Spleen (tissue), 13 donors: ENCODE measurements at places on chromosomes 4 and X. TPM values are rescaled to one million over a fixed set of nuclear protein-coding genes. Genes with fewer than 3 reads are reported as not detected.

DNA sequence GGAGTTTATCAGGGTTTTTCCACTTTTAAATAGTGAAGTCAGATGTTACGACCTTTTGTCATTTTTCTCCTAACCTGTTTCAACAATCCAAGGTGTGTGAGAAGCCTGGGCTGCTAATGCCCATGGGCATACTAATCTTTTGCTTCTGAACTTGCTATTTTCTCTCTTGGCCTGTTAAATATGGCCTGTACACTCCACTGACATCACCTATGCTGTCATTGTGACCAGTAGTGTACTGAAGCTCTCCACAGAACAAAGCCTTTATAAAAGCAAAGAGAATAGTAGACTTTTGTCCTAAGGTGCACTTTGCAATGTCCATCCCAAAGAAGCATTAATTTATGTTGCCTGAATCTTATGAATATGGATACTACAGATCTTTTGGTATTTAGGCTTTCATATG lies 1490.5 kb downstream of the STIM2 start:
- no peak for DNase-seq

DNA sequence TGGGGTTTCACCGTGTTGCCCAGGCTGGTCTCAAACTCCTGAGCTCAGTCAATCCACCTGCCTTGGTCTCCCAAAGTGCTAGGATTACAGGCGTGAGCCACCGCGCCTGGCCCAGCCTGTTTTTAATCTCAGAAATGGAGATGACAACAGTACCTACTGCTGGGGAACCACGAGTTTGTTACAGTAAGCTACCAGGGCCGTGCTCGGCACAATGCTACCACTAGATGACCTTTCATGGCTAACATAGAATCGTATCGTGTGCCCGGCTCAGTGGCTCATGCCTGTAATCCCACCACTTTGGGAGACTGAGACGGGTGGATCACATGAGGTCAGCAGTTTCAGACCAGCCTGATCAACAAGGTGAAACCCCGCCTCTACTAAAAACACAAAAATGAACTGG lies 90.8 kb upstream of the SLC34A2 start:
- DNase-seq, result no peak

DNA sequence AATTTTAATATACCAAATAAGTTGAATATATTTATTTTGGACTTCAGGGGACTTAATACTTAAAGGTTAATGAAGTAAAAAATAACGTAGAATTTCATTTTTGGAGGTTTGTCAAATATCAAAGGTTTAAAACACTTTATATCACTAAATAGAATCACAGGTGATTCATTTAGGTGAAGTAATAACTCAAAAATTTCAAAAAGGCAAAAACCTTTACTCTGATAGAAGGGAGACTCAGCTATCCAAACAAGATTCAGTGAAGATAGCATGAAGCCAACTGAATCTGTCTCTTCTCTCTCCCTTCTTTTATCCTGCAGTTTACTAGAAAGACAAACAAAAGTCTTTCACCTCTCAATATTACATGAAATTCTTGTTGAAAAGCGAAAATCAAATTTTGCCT lies 110.2 kb upstream of the CYSLTR1 start:
- DNase-seq, result no peak

GRCh38 chr4:145779319-145779801 lies 99.4 kb downstream of the C4orf51 start:
- DNase-seq, result no peak

- DNase-seq, result peak; percentile 83
These were observed 1.3 kb upstream of the OTUD5 start for GRCh38 chrX:48958635-48959094.

Gene CABS1
- total RNA-seq, result not detected

Gene DMP1
- not detected for total RNA-seq

- no peak for DNase-seq
These were observed 298.7 kb downstream of the C4orf33 start for GRCh38 chr4:129394635-129395034.
